ENCODE measurements at places on chromosomes 12 and 14.

DNA sequence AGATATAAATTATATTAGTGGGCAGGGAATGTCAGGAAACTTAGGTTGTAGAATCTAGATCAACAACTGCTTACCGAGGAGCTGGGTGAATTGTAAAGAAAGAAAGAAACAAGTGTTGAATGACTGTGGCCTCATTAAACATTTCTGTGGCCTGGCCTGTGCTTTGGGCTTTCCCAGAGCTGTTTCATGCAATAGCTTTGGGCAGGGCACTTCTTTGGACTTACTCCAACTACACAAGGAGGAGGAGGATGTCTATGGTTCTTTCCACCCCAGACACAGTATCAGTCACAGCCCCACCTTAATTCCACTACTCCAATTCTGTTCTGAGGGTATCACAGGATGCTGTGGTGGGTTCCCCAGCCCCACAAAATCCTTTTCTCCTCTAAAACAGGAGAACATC is 38.0 kb downstream of the DPF3 start:
- H3K4me3 ChIP-seq, result no peak overlapping the region
- H3K36me3 ChIP-seq, result peaks cover 13% of the 10 kb centered on the region
- DNase-seq, result no peak
- H3K4me1 ChIP-seq, result peaks cover 51% of the 10 kb centered on the region
- H3K27ac ChIP-seq, result no peak overlapping the region

DNA sequence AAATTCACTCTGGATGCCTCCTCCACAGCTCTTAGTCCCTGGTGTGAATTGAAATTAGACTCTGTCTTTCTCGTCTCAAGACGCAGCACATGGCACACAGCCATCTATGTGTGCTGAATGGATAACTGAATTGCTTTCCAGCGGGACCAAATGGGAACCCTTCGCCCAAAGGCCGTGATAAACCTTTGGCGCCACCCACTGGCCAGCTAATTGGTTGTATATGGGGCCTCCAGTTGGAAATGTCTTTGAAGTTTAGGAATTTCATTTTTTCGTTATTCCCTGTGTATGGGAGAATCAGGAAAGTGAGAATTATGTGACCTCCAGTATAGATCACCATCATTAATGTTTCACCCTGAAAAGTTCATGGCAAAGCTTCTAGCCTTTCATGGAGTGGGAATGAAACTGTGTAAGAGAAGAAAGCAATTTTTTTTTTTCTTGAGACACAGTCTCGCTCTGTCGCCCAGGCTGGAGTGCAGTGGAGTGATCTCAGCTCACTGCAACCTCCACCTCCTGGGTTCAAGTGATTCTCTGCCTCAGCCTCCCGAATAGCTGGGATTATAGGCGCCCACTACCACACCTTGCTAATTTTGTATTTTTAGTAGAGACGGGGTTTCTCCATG is 9.8 kb upstream of the HSP90AA1 start:
- DNase-seq, result peak; percentile 85
- no peak overlapping the region for H3K27ac ChIP-seq
- H3K27me3 ChIP-seq, result peaks cover 13% of the 10 kb centered on the region
- peaks cover 6% of the 10 kb centered on the region for H3K36me3 ChIP-seq

DNA sequence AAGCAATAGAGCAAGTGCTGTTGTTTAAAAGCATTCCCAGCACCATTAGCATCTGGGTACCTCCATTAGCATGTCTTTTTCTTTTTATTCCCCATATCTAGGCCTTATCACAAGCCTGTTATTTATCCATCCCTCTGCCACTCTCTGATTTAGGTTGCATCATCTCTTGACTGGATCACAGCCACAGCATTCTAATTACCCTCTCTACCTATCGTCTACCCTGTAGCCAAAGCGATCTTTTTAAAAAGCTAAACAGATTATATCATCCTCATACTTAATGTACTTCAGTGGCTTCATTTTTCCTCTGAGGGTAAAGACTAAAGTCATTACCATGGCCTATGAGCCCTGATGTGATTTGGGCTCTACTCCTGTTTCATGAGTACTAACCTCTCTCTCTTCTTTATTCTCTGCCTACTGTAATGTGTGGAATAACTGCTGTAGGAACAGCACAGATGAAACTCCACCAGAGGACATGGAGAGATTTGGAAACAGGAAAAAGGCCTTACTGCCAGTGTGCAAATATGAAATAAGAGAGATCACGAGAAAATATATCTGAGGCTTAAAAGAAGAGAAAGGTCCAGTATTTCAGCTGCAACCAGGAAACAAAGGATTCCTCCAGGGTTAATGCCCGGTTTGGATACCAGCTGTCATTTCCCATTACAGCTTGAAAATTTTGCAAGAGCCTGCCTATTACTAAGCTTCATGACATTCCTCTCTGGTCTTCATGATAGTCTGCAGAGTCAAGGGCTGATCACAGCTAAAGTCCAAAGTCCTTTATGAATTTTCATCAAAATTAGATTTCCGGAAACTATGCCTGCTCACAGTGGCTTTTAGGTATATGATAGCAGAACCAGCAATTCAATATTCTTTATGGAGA is 422.5 kb upstream of the PDE3A start:
- H3K27ac ChIP-seq, result peak overlapping the region; percentile 3
- peaks cover 29% of the 10 kb centered on the region for H3K4me1 ChIP-seq
- DNase-seq, result no peak
- no peak overlapping the region for H3K4me3 ChIP-seq
- H3K27me3 ChIP-seq, result peaks cover 3% of the 10 kb centered on the region
- no peaks in the 10 kb centered on the region for H3K36me3 ChIP-seq

GRCh38 chr14:87935081-87935828 is 57.7 kb downstream of the GALC start:
- H3K27me3 ChIP-seq, result peaks cover 5% of the 10 kb centered on the region
- H3K36me3 ChIP-seq, result peaks cover 18% of the 10 kb centered on the region
- H3K4me1 ChIP-seq, result no peaks in the 10 kb centered on the region
- no peak overlapping the region for H3K27ac ChIP-seq
- no peak overlapping the region for H3K4me3 ChIP-seq

GRCh38 chr14:96215452-96216244 is 11.0 kb downstream of the BDKRB2 start:
- H3K36me3 ChIP-seq, result no peaks in the 10 kb centered on the region
- peaks cover 31% of the 10 kb centered on the region for H3K27me3 ChIP-seq
- no peak overlapping the region for H3K4me3 ChIP-seq
- no peak overlapping the region for H3K27ac ChIP-seq

Measured in nephron progenitor cell (in vitro differentiated cells).